ENCODE measurements at places on chromosomes 3 and 15.
A peak's percentile ranks its signal among the peaks of the same experiment; 100 is the strongest.

GRCh38 chr3:97996988-97997387 lies 24.8 kb upstream of the RIOX2 start:
- no peak for DNase-seq

- no peak for DNase-seq
These were observed 3.2 kb upstream of the ACAN start for GRCh38 chr15:88800026-88800425.

DNA sequence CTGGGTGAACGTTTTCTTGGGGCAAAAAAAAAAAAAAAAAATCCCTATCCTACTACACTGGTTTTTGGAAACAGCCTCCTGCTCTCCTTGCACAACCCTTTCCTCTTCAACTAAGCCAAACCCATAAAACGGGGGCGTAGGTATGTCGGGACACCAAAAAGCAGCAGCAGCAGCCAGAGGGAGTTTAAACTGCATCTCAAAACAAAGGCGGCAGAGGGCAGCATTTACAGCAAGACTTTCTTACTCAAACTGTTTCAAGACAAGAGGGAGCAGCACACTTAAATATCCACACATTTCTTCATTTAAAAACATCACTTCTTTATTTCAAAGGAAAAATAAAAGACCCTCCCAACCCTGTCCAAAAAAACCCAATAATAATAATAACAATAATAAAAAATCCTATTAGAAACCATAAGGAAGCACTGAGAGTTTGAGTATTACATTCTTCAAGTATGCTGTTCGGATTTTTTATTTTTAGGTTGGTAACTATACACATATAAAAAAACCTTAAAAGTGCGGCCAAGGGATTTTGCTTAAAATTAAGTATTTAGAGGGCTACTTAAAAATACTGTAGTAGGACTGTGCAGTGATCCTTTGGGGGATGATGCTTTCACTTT lies 43.9 kb upstream of the PLXND1 start:
- peak; percentile 59 for DNase-seq

DNA sequence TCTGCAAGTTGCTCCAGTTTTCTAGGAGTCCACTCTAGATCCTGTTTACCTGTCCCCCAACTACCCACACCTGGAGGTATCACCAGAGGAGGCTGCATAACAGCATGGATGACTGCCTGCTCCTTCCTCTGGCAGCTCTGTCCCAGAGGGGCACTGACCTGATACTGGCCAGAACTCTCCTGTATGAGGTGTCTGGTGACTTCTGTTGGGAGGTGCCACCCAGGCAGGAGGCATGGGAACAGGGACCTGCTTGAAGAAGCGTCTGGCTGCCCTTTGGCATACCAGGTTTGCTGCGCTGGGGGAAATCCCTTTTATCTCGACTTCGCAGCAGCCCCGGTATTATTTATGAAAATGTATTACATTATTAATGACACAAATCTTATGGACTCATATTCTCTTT lies 1163.6 kb downstream of the NSUN3 start:
- no peak for DNase-seq

DNA sequence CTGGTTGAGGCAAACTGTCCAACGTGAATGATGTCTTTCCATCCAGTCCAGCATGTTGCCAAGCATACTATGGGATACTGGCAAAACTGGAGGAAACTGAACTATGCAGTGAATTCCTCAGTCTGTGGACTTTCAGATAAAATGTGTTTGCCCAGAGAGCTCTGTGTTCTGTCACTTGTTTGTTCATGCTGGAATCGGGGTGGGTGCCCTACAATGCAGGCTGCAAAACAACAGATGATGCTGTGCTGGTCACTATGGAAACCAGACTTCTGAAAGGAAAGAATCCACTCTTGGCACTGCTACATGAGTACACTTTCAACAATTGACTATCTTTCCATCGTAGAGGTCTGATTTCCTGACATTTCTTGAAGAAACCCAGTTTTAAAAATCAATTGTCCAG lies 272.5 kb upstream of the ARHGEF26 start:
- no peak for DNase-seq

DNA sequence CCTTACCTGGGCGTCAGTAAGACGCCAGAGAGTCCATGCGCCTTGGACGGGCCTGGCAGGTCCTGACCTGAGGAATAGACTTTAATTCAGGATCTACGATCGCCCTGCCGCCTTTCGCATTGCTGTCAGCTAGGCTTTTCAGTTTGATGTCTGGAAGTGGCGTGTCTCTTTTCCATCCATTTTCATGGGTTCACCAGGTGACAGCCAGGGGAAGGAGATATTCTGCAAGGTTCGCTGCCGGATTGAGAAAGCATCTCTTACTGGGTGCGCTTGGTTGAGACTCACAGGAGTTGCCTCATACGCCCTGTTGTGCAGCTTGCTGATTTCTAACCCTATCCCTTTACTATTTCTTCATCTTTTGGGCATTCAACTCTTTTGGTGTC lies 7.4 kb downstream of the EPHA3 start:
- no peak for DNase-seq

DNA sequence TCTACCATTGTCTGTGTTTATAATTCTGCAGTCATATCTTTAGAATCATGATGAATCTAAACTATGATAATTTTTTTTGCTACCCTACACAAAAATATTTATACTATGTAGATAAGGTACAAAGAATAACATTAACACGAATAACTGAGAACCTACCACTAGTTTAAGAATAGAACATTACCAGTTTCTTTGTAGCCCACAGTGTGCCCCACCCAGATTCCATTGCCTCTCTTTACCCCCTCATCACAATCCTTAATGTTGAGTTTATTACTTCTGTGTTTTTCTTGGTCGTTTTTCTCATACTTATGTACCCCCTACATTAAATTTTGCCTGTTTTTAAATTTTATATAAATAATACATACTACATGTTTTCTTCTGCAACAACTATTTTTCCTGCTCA lies 140.5 kb downstream of the BBX start:
- no peak for DNase-seq

- peak; percentile 70 for DNase-seq
These were observed 60.7 kb downstream of the CACNA1D start for GRCh38 chr3:53555068-53555588.

GRCh38 chr3:42443819-42444436 lies 33.5 kb upstream of the LYZL4 start:
- DNase-seq, result peak; percentile 82

- DNase-seq, result no peak
These were observed 601.0 kb upstream of the EPHA6 start for GRCh38 chr3:96213393-96213792.

DNA sequence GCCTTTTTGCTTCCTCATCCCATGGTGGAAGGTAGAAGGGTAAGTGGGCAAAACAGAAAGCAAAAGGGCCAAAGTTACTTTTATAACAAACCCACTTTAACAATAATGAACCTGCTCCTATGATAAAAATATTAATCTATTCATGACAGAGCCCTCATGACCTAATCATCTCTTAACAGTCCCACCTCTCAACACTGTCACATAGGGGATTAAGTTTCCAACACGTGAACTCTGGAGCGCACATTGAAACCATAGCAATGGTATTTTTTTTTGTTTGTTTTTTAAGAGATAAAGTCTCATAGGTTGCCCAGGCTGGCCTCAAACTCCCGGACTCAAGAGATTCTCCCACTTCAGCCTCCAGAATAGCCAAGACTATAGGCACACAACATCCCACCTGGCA lies 30.7 kb downstream of the KATNBL1 start:
- no peak for DNase-seq

- DNase-seq, result peak; percentile 74
These were observed at the start of gene ACTRT3 for GRCh38 chr3:169769287-169770181. Gene ACTRT3, minus strand, starts transcription at chr3:169769561. Its CDS starts 41 bp downstream, at chr3:169769520.

DNA sequence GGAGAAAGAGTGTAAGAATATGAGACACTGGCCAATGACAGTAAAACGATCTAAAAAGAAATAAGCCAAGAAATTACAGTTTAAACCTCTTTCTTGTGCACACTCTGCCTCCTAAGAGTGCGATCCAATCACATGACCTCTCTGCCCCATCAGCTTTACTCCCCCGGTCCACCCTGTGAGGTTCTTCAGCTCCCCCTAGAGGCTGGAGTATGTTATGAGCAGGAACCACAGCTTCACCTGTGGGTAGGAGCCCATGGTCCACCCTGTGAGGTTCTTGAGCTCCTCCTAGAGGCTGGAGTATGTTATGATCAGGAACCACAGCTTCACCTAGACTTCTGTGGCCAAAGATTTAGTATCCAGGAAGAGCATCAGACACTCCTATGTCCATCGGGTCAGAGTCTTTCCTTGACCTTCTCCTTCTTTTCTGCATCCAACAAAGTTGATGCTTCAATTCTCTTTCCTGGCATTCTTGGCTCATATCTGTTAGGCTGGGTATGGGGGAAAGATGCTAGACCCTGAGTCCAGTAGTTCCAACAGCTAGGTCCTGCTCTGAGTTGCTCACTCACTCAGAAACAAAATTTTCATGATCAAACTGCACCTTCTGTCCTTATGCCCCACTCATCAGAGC lies 164.0 kb downstream of the MINAR1 start:
- peak; percentile 69 for DNase-seq

DNA sequence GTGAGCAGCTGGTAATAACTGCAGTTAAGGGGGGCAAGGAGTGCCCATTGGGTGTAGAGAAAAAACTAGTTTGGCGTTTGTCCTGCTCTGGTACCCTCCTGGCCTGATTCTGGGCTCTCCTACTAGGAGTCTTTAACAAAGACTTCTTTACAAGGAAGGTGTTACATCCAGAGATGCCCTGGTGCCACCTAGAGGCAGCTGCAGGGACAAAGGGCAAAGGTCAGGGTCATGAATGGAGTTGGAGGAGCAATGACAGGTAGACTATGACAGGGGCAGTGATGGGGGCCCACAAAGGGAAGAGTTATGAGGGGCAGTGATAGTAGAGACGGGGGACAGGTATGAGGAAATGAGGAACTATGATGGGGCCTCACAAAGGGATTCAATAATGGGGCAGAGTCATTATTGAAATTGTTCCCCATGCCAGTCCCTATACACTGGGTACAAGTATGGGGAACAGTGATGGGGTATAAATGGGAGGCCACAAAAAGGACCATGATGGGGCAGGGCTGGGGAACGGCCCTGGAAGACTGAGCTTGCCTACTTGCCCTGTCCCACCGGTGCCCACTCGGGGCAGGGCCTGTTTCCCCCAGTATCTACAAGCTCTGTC lies 7.9 kb downstream of the CCDC71 start:
- peak; percentile 76 for DNase-seq

- DNase-seq, result no peak
These were observed 24.3 kb upstream of the CP start for GRCh38 chr3:149245738-149246451.

DNA sequence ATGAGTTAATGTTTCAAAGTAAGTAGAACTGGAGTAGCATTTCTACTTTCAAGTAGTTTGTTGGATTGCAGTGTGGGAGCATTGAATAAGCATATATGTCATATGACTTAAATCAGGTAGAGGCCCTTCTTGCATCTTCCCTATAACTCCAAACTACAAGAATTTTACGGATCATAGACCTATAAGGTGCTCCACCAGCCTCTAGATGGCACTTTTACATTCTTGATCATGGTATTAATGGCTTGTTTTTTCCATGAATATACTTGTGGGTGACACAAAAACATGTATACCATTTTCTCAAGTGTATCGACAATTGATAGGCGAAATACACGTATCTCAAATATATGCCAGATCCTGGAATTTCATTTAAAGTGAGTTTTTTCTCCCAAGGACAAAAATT lies 311.1 kb downstream of the ZPLD1 start:
- no peak for DNase-seq

All from activated T-cell treated with anti-CD3 and anti-CD28 coated beads, Interleukin-2, amount 50 U/mL, for 72 hours (primary cell).